Osteoblast (primary cell): ENCODE measurements at places on chromosomes 3 and 15. TPM values are rescaled to one million over a fixed set of nuclear protein-coding genes. Genes with fewer than 3 reads are reported as not detected.

Gene CTXN2
- total RNA-seq: not detected in 2 replicates

Gene ULK3
- 19.4 and 21.4 TPM in 2 replicates for total RNA-seq

Gene AQP9
- total RNA-seq: under 0.01 TPM in 2 replicates

Gene MAGEL2
- not detected in 2 replicates for total RNA-seq

Gene IP6K1
- 46.9 and 48.5 TPM in 2 replicates for total RNA-seq

Gene CADPS
- 3.2 TPM in 1 of 2 replicates, not detected in the other for total RNA-seq

DNA sequence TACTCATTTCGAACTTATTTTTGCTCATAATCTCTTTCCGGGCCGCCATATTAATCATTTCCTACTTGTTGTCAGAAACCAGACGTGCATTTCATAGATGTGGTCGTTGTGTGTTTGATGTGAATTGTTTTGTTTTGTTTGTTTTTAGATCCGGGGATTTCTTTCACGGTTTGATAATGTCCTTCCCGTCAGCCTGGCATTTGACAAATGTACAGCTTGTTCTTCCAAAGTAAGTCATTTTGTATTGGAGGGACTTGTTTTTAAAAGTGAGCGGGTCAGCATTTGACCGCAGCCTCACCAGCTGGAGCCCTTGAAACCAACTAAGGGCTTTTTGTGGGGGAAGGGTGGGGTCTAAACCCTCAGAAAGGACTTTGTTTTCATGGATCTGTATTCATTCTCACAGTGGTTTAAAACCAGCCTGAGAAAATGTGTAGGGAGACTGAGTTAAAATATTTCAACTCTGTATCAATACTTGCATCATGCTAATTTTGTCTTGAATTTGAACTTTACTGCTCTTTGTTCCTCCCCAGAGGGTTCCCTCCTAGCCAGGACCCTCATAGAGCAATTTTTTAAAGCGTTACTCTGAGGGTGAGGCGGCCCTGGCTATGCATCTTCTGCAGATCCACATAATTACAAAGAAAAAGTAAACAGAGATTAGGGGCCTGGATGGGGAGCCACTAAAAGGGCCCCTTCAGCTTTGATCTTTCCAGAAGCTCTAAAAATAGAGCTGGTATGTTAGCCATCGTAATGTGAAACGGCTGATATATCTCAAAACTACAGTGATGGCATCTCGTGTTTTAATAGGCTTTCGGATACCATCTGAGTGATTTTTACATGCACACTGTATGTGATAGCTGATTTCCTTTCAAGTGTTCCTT lies 107.9 kb downstream of the ATG7 start:
- DNase-seq: peak; percentile 49

DNA sequence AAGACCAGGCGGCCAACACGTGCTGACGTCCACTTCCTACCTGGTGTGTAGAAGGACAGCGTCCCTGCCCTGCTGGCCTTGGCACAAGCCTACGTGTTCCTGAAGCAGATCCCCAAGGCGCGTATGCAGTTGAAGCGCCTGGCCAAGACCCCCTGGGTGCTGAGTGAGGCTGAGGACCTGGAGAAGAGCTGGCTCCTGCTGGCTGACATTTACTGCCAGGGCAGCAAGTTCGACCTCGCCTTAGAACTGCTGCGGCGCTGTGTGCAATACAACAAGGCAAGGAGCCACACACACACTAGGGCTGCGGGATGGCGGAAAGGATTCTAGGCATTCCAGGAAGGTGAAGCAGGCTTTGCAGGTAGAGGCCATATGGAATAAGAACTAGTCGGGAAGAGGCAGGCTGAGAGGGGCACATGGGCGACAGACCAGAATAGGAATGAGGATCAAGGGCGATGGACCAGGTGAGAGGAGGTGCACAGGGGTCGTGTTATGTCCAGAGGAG lies 15.9 kb downstream of the CSRNP1 start:
- DNase-seq: no peak

DNA sequence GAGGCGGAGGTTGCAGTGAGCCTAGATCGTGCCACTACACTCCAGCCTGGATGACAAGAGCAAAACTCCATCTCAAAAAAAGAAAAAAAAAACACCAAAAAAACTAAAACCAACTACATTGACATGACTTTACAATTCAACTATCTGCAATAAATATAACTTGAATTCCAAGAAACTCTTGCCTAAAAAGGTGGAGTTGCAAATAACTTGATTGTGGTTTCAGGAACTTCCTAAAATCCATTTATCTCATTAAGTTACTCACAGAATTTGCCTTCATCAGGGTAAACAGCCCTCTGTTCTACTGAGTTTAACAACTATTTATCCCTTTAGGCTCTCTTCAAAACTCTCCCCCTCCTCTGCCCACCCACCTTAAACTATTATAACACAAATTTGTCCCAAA lies 2.7 kb upstream of the MAPK6 start:
- no peak for DNase-seq

DNA sequence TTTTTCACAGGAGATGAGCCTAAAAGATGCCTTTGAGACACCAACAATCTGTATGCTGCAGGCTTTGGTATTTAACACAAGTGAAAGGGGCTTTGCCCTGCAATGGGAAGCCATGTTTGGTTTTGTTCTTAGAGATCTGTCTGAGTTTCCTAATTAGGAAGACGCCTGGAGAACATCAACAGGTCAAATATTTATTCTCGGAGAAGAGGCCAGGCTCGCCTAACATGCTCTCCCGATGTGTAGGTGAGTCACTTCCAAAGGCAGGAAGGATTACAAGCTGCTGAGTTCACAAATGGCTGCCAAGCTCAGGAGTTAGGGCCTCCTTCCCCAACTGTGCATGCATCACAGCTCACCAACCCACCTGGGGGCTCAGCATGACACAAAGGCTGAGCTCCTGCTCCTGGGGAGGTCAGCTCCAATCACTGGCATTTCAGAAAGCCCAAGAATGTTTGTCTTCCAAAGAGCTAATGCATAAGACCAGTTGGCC lies 119.5 kb upstream of the PRICKLE2 start:
- DNase-seq: peak; percentile 27

DNA sequence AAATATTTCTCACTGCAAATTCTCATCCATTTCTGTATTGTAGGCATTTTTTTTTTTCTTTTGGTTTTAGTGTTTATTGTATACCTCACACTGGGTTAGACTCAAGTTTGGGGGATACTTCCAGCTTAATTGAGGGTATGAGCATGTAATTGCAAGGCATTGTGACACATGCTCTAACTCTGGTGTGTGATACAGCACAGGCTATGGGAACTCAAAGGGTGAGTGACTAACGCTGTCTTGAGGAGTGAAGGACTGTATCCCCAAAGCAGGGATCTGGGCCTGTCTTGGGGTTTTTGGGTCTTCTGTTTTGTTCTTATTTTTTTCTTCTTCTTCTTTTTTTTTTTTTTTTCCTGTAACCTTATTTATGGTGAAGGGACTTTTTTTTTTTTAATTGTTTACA lies 26.9 kb downstream of the MAP2K1 start:
- no peak for DNase-seq

DNA sequence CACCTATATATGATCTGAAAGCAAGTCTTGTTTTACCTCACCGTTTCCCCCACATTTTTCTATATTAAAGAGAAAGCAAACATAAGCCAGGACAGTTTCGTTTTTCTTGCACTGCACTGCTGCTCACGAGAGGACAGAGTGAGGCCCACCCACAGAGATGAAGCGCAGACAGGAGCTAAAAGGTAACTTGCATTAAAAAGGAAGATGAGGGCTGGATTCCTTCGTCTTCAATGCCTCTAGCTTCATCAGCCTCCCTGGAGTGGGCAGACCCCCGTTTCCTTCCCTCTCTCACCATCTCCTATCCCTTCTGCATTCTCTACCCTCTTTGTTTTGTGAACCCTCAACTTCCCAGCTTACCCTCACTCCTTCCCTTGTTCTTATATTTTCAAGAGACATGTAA lies 18.9 kb downstream of the SUMF1 start:
- DNase-seq: no peak

GRCh38 chr3:103440539-103441203 lies 1005.9 kb downstream of the ZPLD1 start:
- no peak for DNase-seq

DNA sequence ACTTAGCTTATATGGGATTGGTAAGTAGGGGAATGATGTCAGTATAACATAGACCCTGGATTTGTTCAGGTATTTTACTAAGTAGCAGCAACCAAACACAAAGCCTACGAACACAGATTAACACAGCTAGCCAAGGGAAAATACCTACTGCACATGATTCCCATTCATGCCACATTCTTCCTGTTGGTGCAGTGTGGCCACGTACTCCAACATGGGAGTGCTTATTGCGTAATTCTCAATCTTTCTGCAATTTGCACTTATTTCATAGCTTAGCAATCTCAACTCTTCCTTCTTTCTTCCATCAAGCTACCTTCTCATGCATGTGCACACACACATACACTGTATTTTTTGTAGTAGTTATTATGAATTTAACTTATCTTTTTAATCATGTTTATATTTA lies 186.8 kb downstream of the IL5RA start:
- DNase-seq: no peak

- no peak for DNase-seq
These were observed 7.8 kb upstream of the SLC6A11 start for GRCh38 chr3:10808130-10808735.

DNA sequence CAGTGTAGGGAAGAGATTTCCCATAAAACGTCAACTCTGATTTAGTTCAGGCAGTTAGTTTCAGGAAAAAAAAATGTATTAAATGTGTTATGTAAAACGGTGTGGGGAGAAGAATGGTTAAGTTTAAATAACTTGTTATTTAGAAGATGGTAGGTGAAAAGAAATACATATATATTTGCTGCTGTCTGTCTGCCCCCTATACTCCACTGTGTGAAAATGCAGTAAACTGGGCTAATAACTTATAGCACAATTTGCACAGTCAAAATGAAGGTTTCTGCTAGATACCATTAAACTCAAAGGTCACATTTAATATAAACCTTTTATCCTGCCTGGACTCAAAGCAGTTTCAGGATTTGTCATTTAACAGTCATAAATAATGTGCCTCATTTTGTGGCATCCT lies 515.0 kb downstream of the FGF12 start:
- DNase-seq: no peak

DNA sequence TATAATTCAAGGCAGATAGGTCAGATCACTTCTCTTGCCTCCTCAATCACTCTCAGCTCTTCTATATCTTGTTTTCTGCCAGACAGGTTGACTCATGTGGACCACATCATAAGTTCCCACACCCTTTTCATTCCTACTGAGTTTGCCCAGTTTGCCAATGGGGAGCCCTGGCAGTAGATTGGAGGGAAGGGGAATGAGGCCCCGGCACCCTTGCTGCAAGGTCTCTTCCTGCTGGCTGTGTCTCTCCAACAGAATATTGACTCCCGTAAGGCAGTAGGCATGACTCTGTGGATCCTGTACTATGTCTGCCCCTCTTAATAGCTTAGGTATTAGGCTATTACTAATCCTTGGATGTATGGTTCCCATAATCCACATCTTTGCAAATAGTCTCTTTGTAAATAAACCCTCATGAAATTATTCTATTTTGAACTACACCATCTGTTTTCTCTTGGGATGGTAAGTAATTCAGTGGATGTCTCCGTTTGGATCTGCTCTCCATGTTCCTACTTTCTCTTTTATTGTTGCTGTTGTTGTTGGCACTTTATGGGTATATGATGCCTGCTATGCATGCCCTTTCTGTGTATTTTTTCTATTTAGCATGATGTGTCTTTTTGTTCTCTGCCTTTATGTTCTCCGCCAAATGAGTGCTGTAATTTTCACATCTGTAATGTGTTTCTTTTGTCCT lies 65.5 kb upstream of the DCBLD2 start:
- DNase-seq: peak; percentile 64

- no peak for DNase-seq
These were observed 23.2 kb downstream of the SEMA5B start for GRCh38 chr3:123004201-123004918.

DNA sequence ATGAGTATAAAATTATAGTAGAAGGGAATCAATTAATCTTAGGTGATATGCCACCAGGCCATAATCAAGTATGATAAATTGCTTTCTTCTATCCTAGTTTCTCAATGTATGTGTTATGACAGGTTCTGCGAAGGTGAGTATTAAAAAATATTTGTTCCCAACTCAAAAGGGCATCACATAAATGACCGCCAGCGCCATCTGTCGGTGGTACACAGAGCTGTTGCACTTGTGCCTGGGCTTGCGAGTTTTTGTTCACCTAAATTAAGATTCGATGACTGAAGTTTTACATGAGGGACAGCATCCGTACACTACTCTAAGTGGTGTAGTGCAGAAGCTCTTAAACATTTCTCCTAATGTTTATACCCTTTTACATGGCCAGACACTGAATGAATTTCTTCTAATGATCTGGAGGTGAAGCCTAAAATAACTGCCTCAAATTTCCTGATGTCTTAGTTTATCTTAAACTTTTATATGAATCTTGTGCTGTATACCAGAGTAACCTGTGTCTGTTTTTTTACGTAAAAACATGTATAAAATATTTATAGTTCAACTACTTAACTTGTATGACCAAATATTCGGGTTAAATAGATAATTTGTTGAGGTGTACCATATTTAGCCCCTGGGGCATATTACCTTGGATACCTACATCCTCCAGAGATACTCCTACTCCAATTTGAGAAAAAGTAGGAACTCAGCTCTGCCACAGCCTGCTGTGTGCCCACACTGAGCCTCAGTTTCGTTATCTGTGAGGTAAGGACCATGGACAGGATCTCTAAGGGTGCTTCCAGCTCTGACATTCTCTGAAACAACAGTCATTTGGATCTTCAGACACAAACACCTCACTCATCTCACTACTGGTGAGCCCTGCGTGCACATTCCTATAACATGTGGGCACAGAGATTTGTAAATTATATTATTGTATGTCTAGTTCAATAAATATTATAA lies 365.6 kb downstream of the MAGI1 start:
- DNase-seq: no peak

DNA sequence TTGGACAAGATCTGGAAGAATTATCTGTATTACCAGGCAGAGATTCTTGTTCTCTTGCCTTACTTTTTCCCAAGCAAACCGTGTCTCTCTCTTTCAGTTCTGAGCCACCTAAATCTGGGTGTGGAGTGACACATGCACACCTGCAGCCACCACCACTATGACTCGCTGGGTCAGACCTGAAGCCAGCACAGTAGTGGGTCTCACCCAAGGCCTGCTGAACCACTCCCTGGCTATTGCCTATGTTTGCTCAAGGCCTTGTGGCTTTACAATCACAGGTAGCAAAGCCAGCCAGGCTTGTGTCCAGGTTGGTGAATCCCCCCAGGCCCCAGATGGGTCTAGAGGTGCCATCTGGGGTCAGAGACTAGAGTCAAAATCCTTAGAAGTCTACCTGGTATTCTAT lies 28.7 kb upstream of the COPB2 start:
- DNase-seq: no peak

DNA sequence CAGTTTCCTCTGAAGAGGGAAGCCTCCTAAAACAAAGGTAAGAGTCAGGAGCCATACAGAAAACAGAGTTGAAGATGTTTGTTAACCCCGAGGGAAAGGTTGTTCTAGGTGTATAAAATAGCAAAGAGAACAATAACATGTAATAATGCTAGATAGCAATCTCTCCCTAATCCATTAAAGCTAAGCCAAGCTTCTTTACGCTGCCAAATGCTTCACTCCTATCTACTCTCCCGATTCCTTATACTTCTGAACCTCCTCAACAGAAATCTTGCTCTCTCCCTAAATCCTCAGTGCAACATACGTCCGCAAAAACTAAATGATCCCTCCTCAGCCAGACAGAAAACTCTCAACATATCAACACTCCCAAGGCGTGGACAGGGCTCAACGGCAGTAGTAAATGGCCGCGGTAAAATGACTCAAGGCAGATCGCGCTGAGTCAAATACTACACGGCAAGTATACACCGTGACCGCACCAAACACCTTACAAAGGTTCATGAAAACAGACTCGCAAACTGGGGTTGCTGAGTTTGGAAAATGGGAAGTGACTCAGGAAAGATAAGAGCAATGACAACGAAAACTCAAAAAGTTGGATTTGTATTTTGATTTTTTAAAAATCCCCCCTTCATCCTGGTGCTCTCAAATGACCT lies 682 bp downstream of the CLDND1 start:
- peak; percentile 38 for DNase-seq

- DNase-seq: peak; percentile 84
These were observed 72.7 kb upstream of the LRTM1 start for GRCh38 chr3:55000546-55000945.
